Osteoblast (primary cell): ENCODE measurements at places on chromosomes 1 and 21. TPM values are rescaled to one million over a fixed set of nuclear protein-coding genes. Genes with fewer than 3 reads are reported as not detected.

The GJB4 gene
- total RNA-seq: not detected in 2 replicates

The HOOK1 gene
- total RNA-seq: not detected in 2 replicates

The CDK11B gene
- 5.3 and 5.8 TPM in 2 replicates for total RNA-seq

The MCOLN2 gene
- total RNA-seq: 0.88 and 1.8 TPM in 2 replicates

The GPR37L1 gene
- not detected in 2 replicates for total RNA-seq

The ACTRT2 gene
- not detected in 2 replicates for total RNA-seq

The PRKCZ gene
- total RNA-seq: 0.29 and 0.72 TPM in 2 replicates

The TMEM200B gene
- 9.4 and 10.6 TPM in 2 replicates for total RNA-seq

The INAVA gene
- total RNA-seq: under 0.01 and 0.36 TPM in 2 replicates

The HHAT gene
- total RNA-seq: 5.1 and 7.4 TPM in 2 replicates

The ETV3L gene
- total RNA-seq: not detected in 2 replicates

The PTCH2 gene
- total RNA-seq: 0.29 and 0.36 TPM in 2 replicates

- no peak for DNase-seq
Measured at GRCh38 chr1:172601046-172601630, 57.8 kb upstream of the FASLG start.

GRCh38 chr1:38235705-38236104 lies 189.1 kb upstream of the POU3F1 start:
- peak; percentile 86 for DNase-seq

DNA sequence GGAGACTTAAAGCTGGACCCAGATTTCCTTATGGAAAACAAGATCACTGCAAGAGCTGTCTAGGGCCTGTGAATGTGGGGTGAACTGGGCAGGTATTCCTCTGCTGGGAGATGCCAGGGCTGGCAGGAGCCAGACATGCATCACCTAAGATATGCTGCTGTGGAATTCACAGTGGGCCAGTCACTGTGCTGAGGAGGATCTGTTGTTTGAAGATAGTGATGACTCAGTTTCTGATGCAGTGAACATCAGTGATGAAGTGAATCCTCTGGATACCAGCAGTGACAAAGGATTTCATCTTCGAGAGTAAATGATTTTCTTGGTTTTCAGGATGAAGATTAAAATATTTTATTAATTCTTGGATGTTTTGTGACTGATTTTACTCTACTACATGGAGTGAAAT lies 29.9 kb upstream of the CAMSAP2 start:
- peak; percentile 43 for DNase-seq

DNA sequence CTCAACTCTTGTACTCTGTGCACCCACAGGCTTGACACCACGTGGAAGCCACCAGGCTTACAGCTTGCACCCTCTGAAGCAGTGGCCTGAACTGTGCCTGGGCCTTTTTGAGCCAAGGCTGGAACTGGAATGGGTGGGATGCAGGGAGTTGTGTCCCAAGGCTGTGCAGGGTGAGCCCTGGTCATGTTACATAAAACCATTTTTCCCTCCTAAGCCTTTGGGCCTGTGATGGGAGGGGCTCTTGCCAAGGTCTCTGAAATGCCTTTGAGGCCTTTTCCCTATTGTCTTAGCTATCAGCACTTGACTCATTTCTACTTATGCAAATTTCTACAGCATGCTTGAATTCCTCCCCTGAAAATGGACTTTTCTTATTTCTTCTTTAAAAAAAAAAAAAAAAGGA lies 14.1 kb downstream of the VN1R5 start:
- DNase-seq: no peak

DNA sequence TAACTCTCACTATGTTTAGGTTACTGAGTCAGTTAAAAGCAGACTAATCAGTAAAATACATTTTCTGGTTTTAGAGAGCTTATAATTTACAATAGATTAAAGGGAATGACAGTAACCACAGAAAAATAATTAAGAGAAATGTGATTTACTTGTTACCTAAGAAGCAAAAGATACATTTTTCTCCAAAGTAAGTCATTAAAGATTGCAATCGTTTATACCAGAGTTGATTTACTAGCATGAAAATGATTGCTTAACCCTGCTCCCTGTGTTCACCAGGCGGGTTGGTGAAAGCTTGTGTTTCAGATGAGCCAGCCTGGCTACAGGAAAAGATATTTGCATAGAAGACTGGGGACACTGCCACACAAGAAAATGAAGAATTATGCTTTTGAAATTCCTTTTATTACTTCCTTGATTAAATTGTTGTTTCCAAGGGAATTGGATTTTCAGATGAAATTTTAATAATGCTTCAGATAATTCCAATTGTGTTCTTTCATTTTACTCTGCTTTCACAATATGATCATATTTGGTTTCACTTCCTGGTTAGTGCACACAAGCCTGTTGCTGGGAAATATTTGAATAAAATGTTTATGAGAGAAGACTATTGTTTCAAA lies 27.9 kb downstream of the LRRC8B start:
- no peak for DNase-seq

- no peak for DNase-seq
Measured at GRCh38 chr1:220500372-220500771, 27.6 kb upstream of the MARK1 start.

DNA sequence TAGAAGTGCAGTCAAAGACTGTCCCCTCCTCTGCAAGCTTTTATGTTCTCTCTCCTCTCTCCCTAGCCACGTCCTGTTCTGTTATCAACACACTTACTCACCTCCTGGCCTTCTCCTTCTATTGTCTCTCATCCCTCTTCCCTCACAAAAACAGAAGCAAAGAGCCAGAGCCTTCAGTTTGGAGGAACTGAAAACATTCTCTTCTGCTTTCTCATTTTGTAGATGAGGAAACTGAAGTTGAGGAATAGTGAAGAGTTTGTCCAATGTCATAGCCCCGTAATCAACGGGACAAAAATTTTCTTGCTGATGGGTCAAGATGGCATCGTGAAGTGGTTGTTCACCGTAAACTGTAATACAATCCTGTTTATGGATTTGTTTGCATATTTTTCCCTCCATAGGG lies 1.9 kb downstream of the NLRP3 start:
- DNase-seq: no peak

- DNase-seq: no peak
Measured at GRCh38 chr1:177246710-177247580, 76.2 kb downstream of the BRINP2 start.

GRCh38 chr1:212288615-212289014 lies 3.4 kb downstream of the PPP2R5A start:
- DNase-seq: peak; percentile 72

GRCh38 chr1:158286487-158286886 lies 3.2 kb upstream of the CD1C start:
- DNase-seq: no peak

DNA sequence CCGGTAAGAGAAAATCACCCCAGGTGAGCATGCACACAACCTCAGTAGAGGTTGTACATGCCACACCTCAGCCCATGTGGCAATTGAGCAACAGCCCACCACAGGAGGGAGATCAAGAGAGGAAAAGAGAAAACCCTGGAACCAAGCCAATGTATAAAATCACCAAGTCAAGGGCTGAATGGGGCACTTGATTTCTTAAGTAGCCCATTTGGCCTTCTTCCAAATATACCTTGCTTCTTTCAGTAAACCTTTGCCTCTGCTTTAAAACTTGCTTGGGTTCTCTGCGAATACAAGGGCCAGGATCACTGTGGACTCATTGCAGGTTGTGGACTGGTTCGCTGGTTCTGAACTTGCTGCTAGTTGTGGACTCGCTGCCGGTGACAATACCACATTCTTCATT lies 1814.0 kb downstream of the PLA2G4A start:
- no peak for DNase-seq

- DNase-seq: peak; percentile 15
Measured at GRCh38 chr21:16708101-16708835, 804.6 kb upstream of the CXADR start.

DNA sequence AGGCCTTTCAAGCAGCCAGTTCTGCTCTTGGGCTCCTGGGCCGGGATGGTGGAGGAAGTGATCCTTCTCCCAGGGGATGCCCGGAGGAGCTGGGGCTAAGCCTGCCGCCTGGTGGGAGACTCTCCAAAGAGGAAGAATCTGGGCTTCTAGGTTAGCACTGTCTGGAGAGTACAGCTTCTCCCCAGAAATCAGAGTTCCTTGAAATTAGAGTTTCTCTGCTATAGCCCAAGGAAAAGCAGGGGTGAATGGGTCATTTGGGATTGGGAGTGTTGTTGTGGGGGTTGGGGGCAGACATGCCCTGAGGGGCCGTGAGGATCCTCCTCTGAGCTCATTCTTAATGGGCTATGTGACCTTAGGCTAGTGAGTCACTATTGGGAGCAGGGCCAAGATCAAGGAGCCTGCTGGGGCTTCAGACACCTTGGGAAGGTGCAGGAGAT lies 6.5 kb downstream of the LGR6 start:
- DNase-seq: no peak

DNA sequence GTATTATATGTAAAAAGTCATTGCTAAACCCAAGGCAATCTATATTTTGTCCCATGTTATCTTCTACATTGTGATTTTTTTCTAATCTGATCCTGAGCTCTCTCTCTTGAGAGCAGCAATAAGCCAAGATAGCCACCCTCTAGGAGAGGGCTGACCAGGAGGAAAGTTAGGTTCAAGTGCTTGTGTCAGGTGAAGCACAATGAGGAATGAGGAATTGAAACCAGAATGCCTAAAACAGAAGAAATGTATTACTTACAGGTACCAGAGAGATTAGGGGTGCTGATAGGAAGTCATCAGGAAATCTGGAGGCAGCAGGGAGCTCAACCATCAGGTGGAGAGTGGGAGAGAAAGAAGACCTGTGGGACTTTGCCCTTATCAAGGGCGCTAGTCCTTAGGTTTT lies 85.5 kb upstream of the BARHL2 start:
- no peak for DNase-seq

GRCh38 chr1:229110986-229111385 lies 159.9 kb upstream of the RAB4A start:
- no peak for DNase-seq

GRCh38 chr1:112144733-112145426 lies 155.4 kb upstream of the KCND3 start:
- no peak for DNase-seq

- DNase-seq: peak; percentile 31
Measured at GRCh38 chr21:37058261-37058660, 14.6 kb downstream of the PIGP start.

DNA sequence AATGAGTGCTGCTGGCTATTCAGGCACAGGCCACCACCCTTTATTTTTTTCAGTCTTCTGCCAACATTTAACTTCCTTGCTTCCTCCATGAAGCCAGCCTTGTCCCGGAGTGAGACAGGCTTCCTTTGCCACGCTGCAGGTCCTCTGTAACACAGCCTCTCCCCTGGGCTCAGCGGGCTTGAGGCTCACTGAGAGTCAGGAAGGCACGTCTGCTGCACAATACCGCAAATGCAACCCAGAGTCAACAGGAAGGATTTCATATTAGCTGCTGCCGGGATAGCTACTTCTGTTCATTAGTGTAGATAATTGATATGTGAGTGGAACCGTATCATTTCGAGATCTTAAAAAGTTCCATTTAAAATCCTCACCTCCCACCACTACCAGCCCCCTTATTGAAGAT lies 22.5 kb downstream of the MYOG start:
- DNase-seq: no peak

DNA sequence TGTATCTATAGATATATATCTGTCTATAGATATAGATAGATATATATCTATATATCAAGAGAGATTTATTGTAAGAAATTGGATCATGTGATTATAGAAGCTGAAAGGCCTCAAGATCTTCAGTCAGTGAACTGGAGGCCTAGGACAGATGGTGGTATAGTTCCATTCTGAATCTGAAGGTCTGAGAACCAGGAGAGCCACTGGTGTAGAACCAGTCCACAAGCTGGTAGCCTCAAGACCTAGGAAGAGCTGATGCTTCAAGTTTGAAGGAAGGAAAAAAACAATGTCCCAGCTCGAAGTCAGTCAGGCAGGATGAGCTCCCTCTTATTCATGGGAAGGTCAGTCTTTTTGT lies 213.2 kb upstream of the JUN start:
- no peak for DNase-seq

- no peak for DNase-seq
Measured at GRCh38 chr1:184194236-184194635, 142.7 kb downstream of the TSEN15 start.

DNA sequence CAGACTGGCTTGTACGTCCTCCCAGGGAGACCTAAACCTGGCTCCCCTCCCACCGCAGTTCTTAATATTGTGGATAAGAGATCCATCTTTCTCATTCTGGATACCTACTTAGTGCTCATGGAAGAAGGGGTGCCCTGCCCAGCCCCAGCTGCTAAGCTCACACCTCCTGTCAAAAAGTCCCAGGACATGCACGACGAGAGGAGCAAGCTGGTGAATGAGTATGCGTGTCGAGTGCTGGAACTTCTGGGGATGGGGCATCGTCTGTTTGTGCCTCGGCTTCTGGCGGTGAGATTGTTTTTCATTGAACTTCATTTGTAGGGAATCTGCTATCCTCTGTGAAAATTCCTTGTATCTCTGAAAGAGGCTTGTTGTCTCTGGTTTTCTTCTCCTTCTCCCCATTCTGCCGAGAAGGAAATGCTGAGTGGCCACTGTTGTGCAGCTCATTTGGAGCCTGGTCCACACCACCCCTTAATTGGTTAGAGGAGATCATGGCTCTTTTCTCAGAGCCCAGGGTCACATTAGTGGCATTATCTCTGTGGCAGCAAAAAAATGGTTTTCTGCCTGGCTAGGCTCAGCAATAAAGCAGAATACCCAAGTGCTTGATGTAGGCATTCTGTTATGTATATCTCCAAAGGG lies 199.4 kb upstream of the CACYBP start:
- no peak for DNase-seq

- DNase-seq: no peak
Measured at GRCh38 chr1:96234299-96234698, 487.3 kb upstream of the PTBP2 start.

DNA sequence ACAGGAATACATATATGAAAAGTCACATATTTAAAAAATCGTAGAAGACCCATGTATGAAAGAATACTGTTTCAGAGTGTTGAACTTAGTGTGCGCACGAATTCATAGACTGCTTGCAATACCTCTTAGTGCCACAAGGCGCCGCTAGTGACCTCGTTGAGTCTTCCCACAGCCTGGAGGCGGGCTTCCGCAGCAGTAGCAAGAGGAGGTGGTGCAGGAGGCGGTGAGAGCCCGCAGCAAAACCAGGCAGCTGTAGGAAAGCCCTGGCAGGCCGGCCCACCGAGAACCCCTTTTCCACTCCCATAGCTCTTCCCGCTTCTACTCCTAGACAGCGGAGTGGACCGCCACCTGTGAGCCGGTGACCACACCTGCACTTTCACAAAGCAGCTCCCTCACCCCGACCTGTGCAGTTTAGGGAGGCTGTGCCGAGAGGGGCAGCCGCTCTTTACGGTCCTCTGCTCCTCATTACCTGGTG lies 23.5 kb downstream of the MTARC1 start:
- DNase-seq: peak; percentile 87

- peak; percentile 56 for DNase-seq
Measured at GRCh38 chr1:36472656-36473055, 8.5 kb upstream of the MRPS15 start.

GRCh38 chr1:113074237-113074636 lies 1.2 kb downstream of the LRIG2 start:
- DNase-seq: no peak
